ENCODE measurements at places on chromosomes 12 and 14.

- DNase-seq: no peak
Observed at GRCh38 chr14:76769636-76770292, 8.5 kb downstream of the VASH1 start.

DNA sequence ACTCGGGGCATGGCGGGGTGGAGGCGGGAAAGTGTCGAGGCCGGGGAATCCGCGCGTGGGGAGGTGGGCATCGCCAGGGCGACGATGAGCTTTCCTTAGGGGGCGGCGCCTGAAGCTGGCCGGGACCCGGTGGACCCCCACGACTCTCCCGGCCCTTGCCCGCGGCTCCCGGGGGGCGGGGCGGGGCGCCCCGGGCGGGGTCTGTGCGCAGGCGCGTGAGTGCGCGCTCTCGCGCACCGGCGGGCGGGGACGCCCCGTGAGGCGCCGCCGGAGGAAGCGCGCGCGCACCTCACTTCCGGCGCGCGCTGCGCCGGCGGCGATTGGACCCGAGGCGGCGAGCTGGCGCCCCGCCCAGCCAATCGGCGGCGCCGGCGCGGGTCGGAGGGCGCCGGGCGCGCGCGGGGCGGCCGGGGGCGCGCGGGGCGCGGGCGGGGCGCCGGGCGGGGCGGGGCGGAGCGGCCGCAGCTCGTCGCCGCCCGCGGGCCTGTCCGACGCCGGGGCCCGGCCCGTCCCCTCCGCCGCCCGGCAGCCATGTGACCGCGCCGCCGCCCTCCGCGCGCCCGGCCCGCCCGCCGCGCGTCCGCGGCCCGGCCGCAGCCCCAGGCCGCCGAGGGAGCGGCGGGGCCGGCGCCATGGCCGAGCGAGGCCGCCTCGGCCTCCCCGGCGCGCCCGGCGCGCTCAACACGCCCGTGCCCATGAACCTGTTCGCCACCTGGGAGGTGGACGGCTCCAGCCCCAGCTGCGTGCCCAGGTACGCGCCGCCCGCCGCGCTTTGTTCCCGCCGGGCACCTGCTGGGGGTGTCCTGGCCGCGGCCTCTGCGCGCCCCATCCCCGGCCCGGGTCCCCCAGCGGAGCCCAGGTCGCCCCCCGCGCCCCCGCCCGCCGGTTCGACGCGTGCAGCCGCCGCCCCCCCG, at the start of gene PACS2:
TSS of gene PACS2 (plus strand) at position 462 of the 914 bp plus-strand sequence. CDS start at position 633, 171 bp downstream.
- peak; percentile 83 for DNase-seq

GRCh38 chr14:61531465-61532122, 163.7 kb upstream of the HIF1A start:
- DNase-seq: no peak

- DNase-seq: no peak
Observed at GRCh38 chr14:28757786-28758185, 8.8 kb upstream of the FOXG1 start.

DNA sequence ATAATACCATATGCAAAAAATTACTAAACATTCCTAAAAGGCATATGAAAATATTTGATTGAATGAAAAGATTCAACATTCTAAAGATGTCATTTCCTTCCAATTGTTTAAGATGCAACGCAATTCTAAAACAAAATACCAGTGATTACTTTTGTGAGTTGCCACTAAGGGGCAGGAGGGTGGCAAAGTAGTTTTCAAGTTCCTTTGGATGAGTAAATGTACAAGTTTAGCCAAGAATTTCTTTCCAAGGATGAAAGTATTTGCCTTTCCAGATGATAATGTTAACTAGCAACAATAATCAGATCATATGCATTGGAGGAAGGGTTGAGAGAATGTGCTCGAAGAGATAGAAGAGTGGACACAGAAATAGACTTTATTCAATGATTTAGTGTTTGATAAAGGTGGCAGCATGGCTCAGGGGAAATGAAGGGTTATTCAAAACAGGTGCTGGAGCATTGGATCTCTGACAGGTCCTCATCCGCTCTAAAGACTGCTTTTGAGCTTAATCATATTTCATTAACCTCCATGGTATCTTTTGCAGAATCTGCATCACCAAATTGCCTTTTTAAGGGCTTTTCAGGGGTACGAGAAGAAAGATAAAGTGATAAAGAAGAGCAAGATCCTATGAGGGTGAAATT, 678.5 kb upstream of the TBX3 start:
- DNase-seq: peak; percentile 45

GRCh38 chr14:101127224-101127623, 223.7 kb upstream of the RTL1 start:
- no peak for DNase-seq
